Endodermal cell (in vitro differentiated cells): ENCODE measurements at places on chromosomes 2 and 18. TPM values are rescaled to one million over a fixed set of nuclear protein-coding genes. Genes with fewer than 3 reads are reported as not detected.

ZNF521 gene
- total RNA-seq: 21.4 to 39.5 TPM (median 26.0 TPM) in 3 replicates

IKZF2 gene
- 3.9 to 7.2 TPM (median 4.7 TPM) in 3 replicates for total RNA-seq

PLEKHB2 gene
- total RNA-seq: 68.6 to 73.6 TPM (median 72.3 TPM) in 3 replicates

RBM43 gene
- total RNA-seq: 1.1 to 2.3 TPM (median 1.1 TPM) in 3 replicates

SP100 gene
- 0.11 TPM in 1 of 3 replicates, not detected in the others for total RNA-seq

LRP1B gene
- 0.43 and 0.79 TPM in 2 replicates for total RNA-seq

IRS1 gene
- 7.5 to 18.5 TPM (median 16.2 TPM) in 3 replicates for total RNA-seq

OTOS gene
- not detected in 2 replicates for total RNA-seq

SIX3 gene
- 1.9 to 5.2 TPM (median 1.9 TPM) in 3 replicates for total RNA-seq

NAB1 gene
- 12.1 to 21.7 TPM (median 21.1 TPM) in 3 replicates for total RNA-seq

- DNase-seq: peak; percentile 66
Observed at GRCh38 chr2:169828141-169828811, 1.0 kb downstream of the UBR3 start.

GRCh38 chr18:27497246-27497645 is 312.1 kb upstream of the CHST9 start:
- DNase-seq: no peak

DNA sequence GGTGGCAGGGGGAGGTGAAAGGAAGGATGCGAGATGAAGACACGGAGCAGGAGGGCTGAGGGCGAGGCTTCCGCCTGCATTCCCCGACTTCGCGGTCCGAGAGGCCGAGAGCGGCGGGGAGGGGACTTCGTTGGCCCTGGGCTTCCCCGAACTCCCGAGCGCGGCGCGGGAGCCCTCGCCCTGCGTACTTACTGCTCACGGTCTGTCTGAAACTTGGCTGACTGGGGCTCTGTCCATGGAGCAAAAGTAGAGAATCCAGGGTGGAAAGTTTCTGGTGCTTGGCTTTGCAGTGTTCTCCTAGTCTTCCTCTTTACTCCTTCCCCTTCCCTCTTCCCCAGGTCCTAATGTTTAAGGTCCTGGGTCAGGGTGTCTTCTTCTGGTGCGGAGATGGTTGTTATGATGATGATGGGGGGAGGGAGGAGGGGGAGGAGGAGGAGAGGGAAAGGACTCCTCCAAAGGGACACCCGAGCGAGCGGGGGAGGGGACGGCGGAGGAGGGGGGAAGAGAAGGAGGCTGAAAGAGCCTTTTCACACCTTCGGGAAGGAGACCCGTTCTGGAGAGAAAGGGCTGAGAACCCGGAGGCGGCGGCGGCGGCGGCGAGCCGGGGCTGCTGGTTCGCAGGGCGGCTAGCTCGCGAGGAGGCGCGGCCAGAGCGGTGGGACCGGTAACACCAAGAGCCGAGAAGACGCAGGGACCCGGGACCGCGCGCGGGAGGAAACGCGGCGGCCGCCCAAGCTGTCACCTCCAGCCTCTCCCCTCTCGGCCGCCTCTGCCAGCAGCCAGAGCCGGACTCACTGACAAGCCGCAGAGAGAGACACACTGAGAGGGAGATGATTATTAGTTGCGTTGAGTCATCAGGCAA is at the start of gene SATB2:
SATB2 (minus strand) TSS at position 793 of the 862 bp plus-strand sequence. CDS start 1,902 bp downstream, outside the sequence.
- peak; percentile 85 for DNase-seq

- DNase-seq: no peak
Observed at GRCh38 chr18:40404284-40404683, 1550.8 kb upstream of the PIK3C3 start.

DNA sequence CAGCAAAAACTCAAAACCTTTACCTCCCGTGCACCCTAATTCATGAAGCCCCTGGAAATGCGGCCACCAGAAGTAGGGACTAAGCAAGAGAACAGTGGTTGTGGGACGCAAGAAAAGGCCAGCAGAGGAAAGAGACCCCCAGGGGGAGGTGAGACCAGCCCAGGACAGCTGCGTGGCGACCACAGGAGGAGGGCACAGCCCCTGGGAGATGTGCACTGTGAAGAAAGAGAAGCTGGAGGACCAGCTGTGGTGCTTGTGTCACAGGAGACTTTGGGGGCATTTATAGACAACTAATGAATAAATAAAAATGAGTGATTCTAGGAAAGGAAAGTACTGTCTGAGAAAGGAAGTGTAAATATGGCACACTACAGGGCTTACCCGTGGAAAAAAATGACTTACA is 263.8 kb downstream of the EIPR1 start:
- no peak for DNase-seq

- DNase-seq: no peak
Observed at GRCh38 chr18:76445275-76445674, 49.8 kb downstream of the ZNF516 start.

GRCh38 chr2:108905906-108906305 is 83.1 kb downstream of the EDAR start:
- peak; percentile 28 for DNase-seq

DNA sequence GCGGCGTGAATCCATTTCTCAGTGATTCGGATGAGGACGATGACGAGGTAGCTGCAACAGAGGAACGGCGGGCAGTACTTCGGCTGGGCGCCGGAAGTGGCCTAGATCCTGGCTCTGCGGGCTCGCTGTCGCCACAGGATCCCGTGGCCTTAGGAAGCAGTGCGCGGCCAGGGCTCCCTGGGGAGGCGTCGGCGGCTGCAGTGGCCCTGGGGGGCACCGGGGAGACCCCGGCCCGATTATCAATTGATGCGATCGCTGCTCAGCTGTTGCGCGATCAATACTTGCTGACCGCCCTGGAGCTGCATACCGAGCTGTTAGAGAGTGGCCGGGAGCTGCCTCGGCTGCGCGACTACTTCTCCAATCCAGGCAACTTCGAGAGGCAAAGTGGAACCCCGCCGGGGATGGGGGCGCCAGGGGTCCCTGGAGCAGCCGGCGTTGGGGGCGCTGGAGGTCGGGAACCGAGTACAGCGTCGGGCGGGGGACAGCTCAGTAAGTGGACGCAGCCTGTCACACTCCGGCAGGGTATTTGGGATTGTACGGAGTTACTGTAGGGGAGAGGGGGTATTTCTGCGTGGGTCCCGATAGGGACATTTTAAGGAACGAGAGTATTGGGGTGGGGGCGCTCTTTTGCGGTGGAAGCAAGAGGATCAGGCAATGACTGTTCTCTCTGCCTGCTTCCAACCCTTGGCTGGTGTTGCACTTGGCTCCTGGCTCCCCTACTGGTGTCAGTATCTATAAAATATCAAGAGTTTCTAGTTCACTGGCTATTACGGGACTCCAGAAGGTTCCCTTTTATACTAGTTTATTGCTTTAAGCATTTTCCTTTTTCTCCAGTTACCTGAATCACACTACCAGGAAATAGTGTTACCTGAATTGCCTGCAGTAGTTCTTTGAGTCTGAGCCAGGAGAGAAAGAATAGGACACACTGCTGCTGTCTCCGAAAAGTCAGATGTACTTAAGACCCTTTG is 772 bp downstream of the RELCH start:
- peak; percentile 74 for DNase-seq

DNA sequence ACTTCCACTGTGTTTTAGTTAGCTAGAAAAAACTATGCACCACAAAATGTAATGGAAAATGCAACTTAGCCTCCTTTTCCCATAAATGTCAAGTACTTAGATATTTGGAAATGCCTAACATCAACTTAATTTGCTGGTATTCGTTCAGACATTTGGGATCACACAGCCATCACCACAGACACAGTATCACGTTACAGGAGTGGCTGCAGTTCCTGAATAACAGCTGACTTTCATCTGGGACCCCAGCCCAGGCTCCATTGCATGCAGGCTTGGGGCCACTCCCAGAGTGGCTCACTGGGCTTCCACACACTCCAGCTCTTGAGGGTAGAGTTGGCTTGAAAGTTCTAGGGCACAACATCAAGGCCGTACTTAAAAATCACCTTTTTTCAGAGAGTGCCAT is 9.3 kb downstream of the TMEM182 start:
- DNase-seq: no peak

- DNase-seq: no peak
Observed at GRCh38 chr2:226888378-226888965, 52.6 kb downstream of the RHBDD1 start.

DNA sequence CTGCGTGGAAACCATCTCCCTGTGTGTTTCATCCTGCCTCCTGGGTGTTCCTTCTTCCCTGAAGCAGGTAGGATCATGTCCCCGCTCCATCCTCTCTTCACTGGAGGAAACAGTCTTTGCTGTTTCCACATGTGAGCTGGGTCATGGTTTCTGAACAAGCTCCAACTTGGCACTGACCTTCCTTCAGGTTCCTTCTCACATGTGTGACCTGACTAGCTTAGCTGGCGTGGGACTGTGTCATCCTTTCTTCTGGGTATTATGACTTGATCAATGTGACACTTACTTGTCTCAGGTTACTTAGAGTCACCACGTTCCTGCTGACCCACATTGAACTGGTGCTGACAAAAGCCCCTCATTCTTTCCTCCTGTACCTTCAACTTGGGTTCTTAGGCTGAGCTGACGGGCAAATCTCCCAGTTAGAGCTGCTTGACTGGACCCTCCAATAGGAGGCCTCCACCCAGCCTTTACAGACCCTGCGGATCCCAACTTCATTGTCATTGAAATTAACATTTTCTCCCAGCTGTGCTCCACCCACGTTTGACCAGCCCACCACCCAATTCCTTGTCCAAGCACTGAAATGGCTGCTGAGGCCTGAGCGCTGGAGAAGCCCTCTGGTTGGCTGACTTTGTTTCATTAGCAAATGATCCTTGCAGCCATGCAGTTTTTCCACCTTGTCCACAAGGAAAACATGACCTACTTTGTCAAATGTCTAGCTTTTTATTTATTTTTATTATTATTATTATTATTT is 128.1 kb downstream of the DDX1 start:
- peak; percentile 17 for DNase-seq

DNA sequence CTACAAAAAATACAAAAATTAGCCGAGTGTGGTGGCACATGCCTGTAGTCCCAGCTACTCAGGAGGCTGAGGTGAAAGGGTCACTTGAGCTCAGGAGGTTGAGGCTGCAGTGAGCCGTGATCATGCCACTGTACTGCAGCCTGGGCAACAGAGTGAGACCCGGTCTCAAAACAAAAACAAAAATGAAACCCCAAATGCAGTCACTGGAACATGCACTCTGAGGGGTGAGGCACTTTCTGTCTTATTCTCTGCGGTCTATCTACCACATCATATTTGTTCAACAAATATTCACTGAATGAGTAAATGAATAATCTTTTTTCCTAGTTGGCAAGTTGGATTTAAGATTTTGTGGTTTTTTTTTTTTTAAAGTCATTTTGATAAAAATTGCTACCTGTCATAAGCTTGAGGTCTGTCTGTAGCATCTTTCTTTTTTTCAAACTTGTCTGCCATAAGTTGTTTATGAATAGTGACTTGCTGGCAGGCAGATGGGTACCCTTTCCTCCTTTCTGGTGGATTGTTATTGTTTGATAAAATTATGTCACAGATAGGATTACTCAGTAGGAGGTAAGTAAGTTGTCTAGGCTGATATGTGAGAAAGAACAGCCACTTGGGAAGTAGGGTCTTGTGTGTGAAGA is 11.8 kb downstream of the CHRNA1 start:
- DNase-seq: no peak

GRCh38 chr2:144407262-144407661 is 112.7 kb downstream of the ZEB2 start:
- no peak for DNase-seq

DNA sequence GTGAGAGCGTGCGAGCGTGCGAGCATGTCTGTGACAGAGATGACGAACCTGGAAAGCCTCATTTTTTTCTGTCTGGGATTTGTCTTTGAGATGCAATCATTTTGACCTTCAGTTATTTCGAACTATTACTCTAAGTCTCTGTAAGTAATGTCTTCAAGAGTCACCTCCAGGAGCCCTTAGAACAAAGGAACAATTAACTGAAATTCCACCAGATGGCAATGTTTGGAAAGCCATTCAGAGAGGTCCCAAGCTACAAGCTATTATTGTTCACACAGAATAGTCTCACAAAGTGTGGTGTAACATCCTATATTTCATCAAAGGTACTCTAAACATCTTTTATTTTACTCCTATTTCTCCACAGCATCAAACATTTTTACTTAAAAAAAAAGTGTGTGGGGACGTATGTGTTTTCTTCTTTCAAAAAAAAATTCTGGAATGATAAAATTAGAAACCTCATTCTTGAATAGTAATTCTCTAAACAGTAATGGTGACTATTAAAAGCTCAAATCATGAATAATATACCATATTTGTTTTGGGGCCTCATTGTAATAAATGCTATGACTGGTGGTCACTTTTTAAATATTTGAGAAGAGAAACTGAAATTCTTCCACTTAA is 35.1 kb upstream of the MAPRE2 start:
- DNase-seq: peak; percentile 45

GRCh38 chr18:3541549-3542386 is 91.8 kb downstream of the TGIF1 start:
- DNase-seq: no peak

DNA sequence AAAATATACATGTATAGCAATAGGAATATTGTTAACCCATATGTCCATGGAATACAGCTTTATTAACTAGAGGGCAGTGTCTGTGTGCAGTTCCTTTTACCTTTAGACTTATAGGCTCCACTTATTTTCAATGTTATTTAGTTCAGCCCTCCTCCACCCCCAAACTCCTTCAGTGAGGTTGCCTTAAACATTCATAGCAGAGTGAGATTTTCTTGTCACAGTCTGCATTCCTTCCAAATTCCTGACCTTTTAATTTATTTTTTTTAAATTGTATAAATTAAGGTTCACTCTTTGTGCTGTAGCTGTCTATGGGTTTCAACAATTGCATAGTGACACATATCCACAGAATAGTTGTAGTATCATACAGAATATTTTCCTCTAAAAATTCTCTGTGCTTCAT is 30.9 kb downstream of the TFPI start:
- no peak for DNase-seq

GRCh38 chr2:148455791-148456190 is 188.8 kb upstream of the EPC2 start:
- no peak for DNase-seq

GRCh38 chr2:144759746-144760145 is 239.8 kb upstream of the ZEB2 start:
- DNase-seq: no peak

- peak; percentile 0 for DNase-seq
Observed at GRCh38 chr2:105296017-105296611, 33.4 kb downstream of the TGFBRAP1 start.

- DNase-seq: no peak
Observed at GRCh38 chr2:64677530-64677929, 23.8 kb upstream of the SERTAD2 start.

- no peak for DNase-seq
Observed at GRCh38 chr18:10465174-10465939, 10.9 kb downstream of the APCDD1 start.

DNA sequence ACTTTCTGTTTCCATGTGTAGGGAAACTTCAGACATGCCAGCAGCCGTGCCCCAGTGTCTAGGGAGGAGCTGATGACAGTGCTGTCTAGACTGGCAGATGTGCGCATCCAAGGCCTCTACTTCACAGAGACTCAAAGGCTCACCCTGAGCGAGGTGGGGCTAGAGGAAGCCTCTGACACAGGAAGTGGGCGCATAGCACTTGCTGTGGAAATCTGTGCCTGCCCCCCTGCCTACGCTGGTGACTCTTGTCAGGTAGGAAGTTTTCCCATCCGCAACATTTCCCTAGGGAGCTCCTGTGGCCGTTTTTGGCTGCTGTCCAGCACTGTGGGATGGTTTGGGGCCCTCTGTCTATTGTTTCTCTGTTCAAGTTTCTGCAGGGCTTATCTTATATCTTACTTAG is 143.1 kb upstream of the TTC39C start:
- no peak for DNase-seq

GRCh38 chr18:55199291-55199963 is 240.2 kb upstream of the CCDC68 start:
- DNase-seq: no peak
